Stimulated activated CD4-positive, alpha-beta T cell treated with anti-CD3 and anti-CD28 coated beads, Interleukin-1b, Interleukin-23, amount 100 ng/mL, for 48 hours (primary cell): ENCODE measurements at places on chromosomes 3 and 15.
A peak's percentile ranks its signal among the peaks of the same experiment; 100 is the strongest.

- no peak for DNase-seq
Measured at GRCh38 chr3:14152233-14152962, 26.0 kb downstream of the XPC start.

- no peak for DNase-seq
Measured at GRCh38 chr15:85479071-85479647, 98.8 kb downstream of the AKAP13 start.

DNA sequence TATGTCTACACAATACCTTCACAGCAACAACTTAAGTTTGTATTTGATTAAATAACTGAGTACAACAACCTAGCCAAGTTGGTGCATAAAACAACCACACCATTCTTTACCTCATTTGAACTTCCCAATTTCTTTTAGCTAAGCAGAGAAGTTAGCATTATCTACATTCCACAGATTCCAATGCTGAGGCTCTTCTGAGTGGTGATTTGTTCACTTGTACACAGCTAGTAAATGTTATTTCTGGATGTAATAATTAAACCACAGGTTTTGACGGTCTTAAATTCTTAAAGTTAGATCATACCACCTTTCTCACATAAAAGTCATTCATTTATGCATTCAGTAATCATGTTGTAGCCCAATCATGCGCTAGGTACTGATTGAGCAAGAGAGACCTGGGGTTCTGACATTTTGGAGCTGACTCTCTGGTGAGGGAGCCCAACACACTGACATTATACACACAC lies 102.5 kb downstream of the SST start:
- no peak for DNase-seq

- DNase-seq = no peak
Measured at GRCh38 chr3:155334914-155335723, 41.6 kb upstream of the STRIT1 start.

DNA sequence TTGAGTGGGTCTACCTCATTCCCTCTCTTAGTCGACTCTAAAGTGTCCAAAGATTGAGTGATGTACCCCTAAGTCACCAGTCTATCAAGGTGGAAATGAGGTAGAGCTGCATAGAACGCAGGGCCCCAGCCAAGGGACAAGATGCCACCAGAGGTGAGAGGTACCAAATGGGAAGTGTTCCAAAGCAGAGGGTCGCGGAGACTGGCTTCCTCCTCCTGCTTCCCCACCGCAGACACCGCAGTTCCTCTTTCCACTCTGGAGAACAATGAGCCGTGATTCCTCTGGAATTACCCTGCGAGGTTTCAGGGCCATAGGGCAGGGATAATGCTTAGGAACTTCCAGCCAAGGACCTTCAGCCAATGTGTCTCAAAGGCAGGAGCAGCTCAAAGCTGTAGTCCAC lies 55.8 kb downstream of the DAPK2 start:
- DNase-seq = no peak

- no peak for DNase-seq
Measured at GRCh38 chr3:39519103-39519502, 51.6 kb downstream of the MOBP start.

GRCh38 chr3:129490273-129490675 lies 38.2 kb upstream of the RHO start:
- peak; percentile 40 for DNase-seq

GRCh38 chr3:36493051-36493450 lies 112.7 kb downstream of the STAC start:
- no peak for DNase-seq

DNA sequence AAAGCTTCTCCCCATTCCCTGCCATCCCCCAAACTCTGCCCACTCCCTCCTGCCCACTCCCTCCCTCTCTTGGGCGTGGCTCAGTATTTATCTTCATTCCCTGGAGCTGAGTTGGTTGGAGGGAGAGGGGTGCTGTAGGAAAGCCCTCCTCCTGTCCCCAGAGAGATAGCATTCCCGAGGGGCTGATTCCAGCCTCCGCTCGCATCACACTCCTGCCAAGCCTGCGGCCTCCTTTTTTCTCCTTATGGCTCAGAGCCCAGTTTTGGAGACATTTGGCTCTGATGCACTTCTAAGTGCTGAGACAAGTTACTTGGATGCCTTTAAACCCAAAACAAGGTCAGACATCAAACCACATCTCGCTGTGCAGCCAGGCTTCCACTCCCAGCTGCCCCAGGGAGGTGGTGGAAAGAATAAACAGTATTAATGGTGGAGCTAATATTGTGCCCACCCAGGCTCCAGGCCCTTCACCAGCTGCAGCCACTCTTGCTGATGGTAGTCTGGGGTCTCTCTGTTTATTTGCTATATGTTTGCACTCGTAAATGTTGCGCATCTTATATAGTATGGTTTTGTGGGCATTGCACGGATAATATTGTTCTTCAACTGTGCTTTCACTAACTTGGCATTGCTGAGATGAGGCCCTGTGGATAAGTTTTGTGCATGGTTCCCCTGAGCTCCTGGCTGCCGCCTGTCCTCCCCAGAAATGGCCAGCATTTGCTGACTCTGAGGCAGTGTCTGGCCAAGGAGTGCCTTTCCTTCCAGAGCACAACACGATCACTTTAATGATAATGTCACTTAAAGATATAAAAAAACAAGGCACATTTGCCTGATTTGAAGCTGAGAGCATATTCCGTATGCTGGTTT lies 157.2 kb downstream of the LRRC28 start:
- no peak for DNase-seq

GRCh38 chr3:33218446-33219174 lies at the start of gene SUSD5:
SUSD5 (minus strand) TSS chr3:33218810; CDS start chr3:33218797, 13 bp downstream.
- DNase-seq = no peak

DNA sequence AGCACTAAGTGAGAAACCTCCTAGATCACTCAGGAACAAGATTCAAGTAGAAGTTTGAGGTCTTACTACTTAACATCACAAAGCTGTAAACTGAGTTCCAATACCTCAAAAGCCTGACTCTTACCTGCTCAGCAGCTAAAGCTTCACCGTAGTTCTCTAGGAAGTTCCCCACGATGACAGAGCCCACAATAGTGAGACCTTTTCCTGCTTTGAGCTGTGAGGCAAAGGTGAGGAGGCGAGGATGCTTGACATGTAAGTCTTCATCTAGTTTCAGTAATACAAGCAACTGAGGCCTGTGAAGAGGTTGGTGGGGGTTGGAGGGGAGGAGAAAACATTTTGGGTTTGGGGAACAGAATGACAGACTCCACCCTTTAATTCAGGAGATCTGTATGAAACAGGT lies 15.7 kb downstream of the EMC4 start:
- DNase-seq = peak; percentile 25

GRCh38 chr3:56782215-56782614 lies 19.5 kb downstream of the ARHGEF3 start:
- no peak for DNase-seq

GRCh38 chr3:178084938-178085816 lies 451.1 kb upstream of the KCNMB2 start:
- DNase-seq = peak; percentile 19

- DNase-seq = peak; percentile 51
Measured at GRCh38 chr15:82849556-82850512, 40.4 kb downstream of the WHAMM start.

DNA sequence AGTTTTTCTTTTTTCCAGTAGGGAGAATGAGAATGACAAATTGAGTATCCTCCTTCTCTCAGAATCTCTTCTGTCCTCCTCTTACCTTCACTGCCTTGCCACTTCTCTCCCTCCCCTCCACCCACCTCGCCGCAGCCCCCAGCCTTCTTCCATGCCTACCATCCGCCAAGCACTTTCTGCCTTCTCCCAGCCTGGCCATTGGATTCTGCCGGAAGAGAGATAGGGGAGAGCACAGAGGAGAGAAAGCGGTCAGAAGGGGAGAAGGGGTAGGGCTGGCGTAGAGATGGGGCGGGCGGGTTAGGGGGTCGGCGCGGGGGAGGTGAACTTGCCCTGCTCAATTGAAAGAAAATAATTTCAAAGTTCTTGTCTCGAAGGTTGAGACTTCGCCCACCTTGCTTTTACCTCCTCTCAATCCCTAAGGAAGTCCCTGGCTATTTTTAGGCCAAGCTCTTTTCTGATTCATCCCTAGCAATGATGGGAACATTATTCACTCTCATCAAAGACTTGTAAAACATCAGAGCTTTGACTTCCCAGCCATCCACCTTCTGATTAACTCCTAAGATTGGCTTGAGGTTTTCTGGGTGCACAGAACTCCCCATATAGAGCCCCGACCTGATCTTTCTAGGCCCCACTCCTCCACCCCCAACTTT lies 811 bp downstream of the C3orf52 start:
- no peak for DNase-seq

GRCh38 chr3:156637480-156638022 lies 36.8 kb upstream of the TIPARP start:
- no peak for DNase-seq

GRCh38 chr3:115423170-115423569 lies 200.1 kb upstream of the GAP43 start:
- DNase-seq = no peak

GRCh38 chr15:57481038-57481705 lies 104.9 kb downstream of the CGNL1 start:
- DNase-seq = no peak

GRCh38 chr3:117922039-117922438 lies 1112.6 kb downstream of the IGSF11 start:
- DNase-seq = no peak

DNA sequence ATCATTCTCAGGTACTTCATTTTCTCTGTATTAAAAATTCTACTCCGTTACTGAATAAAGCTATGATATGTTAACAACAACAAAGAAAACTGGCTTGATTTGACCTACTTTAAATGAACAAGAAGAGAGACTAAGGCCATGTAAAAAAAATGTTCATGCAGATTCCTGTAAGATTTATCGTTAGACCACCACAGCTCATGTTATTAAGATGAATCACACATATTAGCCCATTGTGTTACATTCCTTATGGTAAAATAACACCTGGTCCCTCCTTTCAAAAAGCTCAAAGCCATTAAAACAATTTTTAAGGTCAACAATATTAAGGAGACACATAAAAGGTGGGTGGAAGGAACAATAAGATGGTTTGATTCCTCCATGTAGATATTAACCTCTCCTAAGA lies 6.3 kb downstream of the THOC7 start:
- no peak for DNase-seq

- no peak for DNase-seq
Measured at GRCh38 chr15:31280046-31280830, 46.4 kb upstream of the KLF13 start.
